NCI-H146 (cell line): ENCODE measurements at places on chromosomes 11 and 22.

- no peak for DNase-seq
Observed at GRCh38 chr11:79397252-79397651, 43.6 kb downstream of the TENM4 start.

DNA sequence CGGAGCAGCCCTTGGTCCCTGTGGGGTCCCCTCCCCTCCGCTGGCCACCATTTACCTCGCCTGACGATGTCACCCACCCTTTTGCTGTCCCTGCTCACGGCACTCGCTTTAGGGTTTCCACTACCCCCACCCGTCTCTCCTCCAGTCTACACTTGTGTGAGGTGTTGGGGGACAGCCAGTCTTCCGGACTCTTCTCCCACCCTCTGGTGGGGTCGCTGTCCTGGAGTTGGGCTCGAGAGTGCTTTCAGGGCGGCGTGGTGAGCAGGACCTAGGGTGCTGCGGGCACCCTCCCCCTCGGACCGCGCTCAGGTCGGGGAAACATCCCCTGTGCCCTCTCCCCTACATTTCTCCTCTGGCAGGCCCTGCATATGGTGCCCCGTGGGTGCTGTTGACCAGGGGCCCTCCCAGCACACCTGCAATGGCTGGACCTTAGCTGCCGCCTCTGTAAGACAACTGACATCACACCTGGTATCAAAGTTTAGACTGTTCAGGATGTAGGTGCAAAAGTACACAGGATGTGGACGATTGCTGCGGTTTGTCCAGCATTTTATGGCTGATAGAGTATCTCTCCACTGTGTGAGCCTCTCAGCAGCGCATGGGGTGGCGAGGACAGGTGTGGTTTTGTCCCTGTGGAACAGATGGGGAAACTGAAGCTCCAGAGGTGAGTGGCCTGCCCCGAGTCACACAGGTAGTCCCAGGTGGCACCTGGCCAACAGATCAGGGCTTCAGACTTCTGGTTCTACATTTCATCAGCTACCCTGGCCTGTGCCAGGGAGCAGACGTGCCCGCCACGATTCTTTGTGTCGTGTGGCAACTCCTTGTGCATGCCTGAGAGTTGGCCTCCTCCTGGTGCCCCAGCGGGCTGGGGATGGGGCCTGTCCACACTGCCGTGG is 1.2 kb downstream of the GRK2 start:
- peak; percentile 38 for DNase-seq

- DNase-seq, result no peak
Observed at GRCh38 chr22:37565830-37566229, 5.5 kb downstream of the CDC42EP1 start.

GRCh38 chr11:10784232-10785145 is 24.2 kb downstream of the EIF4G2 start:
- peak; percentile 18 for DNase-seq

GRCh38 chr11:72072348-72072747 is 8.0 kb downstream of the NUMA1 start:
- DNase-seq, result no peak

- no peak for DNase-seq
Observed at GRCh38 chr11:35458846-35459245, 39.5 kb upstream of the SLC1A2 start.

- no peak for DNase-seq
Observed at GRCh38 chr11:105824457-105825013, 197.5 kb downstream of the MSANTD4 start.

GRCh38 chr11:46120346-46121300 is 631 bp downstream of the PHF21A start:
- peak; percentile 74 for DNase-seq

- DNase-seq, result no peak
Observed at GRCh38 chr11:65505466-65506289, 6.8 kb downstream of the MALAT1 start.

GRCh38 chr11:115112754-115113153 is 391.5 kb downstream of the CADM1 start:
- peak; percentile 88 for DNase-seq

DNA sequence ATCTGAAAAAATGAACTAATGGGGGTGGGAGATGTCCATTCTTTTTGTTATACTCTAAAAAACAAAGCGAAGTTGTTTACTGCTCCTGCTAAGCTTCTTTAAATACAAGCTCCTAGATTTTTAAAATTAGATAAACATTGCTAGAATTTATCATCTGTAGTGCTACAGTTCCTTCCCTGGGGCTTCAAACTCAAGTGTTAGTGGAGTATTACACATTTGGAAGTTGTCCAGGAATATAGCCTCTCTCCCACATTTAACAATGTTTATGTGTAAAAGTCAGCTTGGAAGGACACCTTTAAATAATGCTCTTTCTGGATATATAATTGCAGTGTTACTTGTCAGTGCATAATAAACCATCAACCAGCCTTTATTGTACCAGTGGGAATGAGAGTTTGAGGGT is 155.5 kb downstream of the SPON1 start:
- DNase-seq, result no peak

DNA sequence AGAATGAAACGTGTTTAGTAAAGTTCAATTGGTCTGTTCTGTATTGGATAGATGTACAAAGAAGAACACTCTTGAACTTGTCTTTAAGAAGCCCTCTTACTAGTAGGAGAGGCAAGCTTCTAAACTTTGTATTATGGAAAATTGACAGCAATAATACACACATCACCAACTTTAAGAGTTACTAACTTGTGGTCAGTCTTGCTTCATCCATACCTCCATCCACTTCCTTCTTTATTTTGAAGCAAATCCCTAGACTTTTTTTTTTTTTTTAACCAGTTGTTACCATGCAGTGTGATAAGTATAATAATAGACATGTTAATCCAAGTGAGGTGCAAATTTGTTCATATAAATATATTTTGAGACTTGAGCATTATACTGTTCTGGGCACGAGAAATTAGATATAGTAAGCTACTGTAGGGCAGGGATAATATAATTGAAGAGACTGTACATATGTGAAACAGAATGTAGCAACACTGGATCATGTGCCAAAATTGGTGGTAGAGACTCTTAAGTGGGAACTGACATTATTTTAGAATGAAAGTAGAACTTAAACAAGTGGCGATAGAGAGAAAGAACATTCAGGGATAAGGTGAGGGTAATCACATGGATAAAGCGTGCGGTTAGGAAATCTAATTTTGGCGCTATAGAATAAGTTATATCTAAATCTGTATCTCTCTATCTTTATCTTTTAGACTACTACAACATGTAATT is 6.5 kb downstream of the FAR1 start:
- DNase-seq, result no peak

- no peak for DNase-seq
Observed at GRCh38 chr11:119797736-119798135, 68.7 kb upstream of the NECTIN1 start.

DNA sequence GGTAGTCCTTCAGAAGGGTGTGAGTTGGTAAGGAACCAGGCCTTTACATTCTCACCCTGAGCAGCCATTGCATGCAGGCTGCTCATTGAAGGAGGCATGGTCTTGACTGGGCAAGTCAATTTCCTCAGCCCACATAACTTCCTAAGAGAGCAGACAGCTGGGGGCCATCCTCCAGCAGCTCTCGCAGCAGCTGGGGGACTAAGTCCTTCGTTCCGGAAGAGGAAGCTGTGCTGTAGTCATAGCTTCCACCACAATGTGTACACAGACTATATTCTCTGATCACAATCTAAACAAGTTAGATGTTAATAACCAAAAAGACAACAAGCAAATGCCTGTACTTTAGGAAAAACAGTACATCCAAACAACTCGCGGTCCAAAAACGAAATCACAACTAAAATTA is 30.1 kb upstream of the MPPED1 start:
- no peak for DNase-seq

DNA sequence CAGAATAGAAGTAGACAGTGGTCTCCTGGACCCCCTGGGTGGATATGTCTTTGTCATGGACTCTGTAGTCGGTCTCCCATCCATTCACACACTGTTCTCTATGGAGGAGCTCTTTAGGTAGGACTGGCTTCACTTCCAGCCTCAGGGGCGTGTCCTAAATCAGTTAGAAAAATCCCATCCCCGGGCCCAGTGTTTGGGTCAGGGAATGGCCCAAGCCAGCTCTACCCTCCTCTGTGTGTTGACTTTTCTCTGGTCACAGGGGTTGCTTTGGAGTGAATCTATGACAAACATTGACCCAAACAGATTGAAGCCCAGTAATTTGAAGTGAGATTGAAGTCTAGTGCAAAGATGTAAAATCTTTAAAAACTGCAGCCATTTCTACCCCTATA is 34.0 kb downstream of the WEE1 start:
- no peak for DNase-seq

GRCh38 chr11:65498042-65498726 is 661 bp upstream of the MALAT1 start:
- peak; percentile 73 for DNase-seq

DNA sequence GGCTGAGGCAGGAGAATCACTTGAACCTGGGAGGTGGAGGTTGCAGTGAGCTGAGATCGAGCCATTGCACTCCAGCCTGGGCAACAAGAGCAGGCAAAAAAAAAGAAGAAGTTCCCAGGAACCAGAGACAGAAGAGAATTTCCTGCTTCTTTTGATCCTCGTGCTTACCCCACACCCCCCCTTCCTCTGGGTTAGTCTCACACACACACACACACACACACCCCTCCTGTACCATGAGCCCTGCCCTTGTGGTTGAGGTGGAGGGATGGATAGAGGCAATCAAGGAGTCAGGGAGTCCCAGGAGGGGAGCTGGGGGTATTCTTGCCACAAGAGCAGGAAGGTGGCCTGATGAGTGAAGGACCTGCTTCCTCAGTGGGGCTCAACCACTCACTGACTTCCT is 4.1 kb upstream of the UBE2L6 start:
- no peak for DNase-seq

DNA sequence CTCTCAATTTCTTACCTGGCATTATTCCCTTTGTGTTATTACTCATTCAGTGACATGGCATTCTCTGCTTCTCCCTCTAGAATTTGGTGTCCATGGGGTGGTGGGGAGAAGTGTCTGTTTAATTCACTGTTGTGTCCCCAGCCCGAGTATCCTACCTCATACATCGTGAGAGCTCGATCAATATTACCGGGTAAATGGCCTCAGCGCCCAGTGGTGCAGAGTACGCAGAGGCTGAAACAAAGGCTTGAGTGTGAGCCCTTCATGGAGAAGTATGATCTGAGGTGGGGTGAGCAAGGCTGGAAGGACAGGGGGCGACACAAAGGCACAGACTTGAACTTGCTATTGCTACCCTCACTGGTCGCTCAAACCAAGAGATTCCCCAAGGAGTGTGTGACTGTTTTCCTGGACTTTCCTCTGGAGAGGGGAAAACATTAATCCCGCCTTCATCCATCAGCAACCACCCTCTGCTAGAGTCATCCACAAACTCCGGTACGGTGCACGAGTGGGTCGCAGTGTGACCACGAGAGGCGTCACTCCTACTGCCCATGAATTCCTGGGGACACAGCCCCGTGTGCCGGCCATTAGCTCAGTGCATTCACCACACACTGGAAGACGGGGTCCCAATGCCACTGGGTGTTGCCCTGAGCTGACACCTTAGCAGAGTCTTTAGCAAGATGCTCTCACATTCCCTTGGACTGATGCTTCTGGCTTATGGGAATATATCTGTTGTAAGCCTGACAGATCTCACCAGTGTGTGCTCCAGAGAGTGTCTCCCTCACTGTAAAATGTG is 35.0 kb upstream of the CCND1 start:
- DNase-seq, result no peak

DNA sequence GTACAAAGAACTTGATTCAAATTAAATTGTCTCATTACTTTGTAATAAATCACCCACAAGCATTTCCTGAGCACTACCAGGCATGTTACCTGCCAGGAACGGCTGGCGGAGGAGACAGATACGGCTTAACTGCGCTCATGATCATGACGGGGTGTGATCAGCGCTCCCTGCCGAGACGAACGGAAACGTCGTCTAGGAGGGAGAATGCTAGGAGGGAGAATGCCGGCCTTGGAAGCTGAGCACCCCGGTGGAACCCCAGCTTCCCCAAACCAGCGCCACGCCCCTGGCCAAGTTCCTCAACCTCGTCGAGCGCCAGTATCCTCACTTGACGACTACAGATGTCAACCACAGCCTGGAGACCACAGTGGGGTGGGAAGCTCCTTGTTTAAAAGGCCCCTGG is 272.8 kb downstream of the CTTN start:
- DNase-seq, result no peak

GRCh38 chr22:25488244-25489020 is 76.0 kb upstream of the GRK3 start:
- DNase-seq, result peak; percentile 88

DNA sequence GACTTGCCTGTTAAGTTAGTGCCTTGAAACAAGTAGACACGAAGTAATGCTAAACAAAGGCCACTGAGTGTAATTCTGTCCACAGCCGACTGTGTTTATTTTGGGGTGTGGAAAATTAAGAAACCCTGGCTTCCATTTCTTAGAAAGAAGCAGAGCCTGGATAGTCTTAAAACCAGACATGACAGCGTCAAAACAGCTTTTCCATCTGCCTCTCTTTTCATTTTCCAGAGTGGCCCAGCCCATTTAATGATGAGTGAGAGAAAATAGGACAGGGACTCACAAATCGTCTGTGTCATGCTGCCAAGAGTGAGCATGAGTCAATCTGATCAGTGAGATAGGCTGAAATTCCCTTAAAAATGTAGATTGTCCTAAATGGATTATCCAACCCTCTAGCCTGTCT is 485.9 kb downstream of the JRKL start:
- no peak for DNase-seq

GRCh38 chr22:36298118-36298517 is 45.2 kb downstream of the APOL1 start:
- no peak for DNase-seq

DNA sequence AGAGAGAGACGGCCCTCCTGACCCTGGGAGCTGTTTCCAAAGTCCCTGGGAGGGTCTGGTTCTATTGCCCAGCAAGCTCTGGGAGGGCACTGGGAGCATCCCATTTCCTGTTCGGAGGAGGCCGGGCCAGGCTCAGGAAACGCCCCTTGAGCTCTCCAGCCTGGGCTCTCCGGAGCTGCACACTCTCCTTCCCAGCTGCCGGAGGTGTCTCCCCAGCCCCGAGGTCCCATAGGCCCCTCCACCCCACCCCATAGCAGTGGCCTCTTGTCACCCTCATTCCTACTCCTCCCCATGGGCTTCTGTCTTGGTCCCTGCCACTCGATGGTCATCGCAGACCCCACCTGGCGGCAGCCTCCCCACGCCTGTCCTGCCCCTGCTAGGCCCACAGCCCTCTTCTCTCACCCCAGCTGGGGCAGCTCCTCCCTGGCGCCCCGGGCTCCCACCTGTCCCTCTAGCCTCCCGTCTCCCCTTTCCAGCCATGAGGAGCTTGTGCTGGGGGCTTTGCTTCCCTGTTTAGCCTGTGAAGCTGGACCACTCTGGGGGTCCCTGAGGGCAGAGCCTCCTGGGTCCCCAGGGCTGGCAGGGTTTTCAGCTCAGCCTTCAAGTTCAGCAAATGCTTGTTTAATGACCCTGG is 2.8 kb downstream of the TSPAN32 start:
- DNase-seq, result no peak
